Hypothalamus (tissue), 51 donors: ENCODE measurements at places on chromosomes 5 and 9.

DNA sequence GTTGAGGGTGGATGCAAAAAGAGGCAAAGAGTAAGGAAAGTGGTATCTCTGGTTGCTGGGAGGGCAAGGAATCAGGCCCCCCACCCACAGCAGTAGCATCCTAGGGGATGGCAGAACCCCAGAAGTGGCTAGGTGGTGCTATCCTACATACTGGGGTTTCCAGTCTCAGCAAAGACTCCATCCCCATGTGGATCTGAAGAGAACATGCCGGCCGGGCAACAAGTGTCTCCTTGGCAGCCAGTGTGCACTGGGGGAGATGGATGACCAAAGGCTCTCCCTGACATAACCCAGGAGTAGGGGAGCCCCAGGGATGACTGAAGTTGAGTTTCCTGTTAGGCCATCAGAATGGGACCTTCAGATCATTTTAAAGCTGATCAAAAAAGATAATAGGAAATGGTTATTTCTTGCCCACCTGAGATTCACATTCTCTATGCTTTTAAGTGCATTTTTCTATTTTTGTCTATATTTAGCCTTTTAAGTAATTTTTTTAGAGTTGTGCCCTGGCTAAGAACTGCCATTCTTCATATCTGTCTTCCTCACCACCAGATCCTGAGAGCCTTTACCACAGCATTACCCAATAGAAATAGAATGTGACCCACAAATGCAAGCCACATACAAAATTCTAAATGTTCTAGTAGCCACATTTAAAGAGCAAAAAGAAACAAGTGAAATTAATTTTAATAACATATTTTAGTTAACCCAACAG, 78.7 kb upstream of the SMIM23 start:
- DNase-seq = no peak

DNA sequence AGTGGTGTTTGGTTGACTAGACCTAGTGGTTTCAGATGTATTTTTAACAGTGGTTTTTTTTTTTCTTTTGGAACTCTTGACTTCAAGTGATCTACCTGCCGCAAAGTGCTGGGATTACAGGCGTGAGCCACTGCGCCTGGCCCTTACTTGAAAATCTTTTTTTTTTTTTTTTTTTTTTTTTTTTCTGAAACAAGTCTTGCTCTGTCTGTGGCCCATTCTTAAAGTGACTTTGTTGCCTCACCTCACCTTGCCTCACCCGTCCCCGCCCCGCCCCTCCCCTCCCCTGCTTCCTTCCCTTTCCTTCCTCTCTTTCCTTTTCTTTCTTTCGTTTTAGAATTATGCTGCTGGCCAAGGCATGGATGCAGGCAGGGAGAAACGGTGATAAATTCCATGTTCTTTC, 26.0 kb downstream of the GPBP1 start:
- no peak for DNase-seq

DNA sequence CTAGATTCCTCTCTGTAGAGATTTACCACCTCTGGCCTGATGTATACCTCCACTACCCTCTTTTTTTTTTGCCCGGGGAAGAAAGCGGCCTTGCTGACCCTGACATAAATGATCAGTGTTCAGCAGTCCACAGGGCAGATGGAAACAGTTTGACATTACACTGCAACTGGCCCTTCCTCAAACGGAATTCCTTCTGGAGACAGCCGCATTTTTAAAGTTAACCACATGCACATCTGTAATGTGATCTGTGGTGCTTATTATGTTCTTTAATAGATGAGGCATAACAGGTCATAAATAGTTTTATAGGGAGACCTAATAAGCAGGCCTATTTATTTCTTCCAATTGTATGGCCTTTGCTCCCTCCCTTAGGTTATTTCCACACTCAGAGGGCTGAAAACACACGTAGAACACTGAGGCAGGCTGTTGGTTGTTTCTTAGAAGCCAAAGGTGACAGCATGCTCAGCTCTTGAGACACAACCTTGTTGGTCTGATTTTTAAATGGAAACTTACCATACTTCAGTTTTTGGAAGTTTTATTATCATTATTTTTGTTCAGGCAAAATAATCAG, 84.0 kb upstream of the APC start:
- DNase-seq = no peak

DNA sequence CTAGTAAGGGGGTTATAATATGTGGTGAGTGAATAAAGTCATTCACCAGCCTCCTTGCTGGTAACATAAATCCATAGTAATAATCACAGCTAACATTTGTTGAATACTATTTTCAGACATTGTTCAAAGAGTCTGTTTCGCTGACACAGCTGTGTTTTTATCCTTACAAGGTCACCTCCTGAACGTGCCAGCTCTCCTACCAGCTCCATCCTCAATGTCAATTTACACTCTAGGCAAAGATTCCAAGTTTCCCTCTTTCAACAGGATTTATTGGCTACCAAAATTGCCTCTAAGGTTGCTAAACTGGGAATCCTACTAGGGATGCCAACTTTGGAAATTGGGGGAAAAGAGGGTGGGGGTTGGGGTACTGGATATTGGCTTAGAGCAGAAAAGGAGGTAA, 30.7 kb upstream of the SMC5 start:
- no peak for DNase-seq

DNA sequence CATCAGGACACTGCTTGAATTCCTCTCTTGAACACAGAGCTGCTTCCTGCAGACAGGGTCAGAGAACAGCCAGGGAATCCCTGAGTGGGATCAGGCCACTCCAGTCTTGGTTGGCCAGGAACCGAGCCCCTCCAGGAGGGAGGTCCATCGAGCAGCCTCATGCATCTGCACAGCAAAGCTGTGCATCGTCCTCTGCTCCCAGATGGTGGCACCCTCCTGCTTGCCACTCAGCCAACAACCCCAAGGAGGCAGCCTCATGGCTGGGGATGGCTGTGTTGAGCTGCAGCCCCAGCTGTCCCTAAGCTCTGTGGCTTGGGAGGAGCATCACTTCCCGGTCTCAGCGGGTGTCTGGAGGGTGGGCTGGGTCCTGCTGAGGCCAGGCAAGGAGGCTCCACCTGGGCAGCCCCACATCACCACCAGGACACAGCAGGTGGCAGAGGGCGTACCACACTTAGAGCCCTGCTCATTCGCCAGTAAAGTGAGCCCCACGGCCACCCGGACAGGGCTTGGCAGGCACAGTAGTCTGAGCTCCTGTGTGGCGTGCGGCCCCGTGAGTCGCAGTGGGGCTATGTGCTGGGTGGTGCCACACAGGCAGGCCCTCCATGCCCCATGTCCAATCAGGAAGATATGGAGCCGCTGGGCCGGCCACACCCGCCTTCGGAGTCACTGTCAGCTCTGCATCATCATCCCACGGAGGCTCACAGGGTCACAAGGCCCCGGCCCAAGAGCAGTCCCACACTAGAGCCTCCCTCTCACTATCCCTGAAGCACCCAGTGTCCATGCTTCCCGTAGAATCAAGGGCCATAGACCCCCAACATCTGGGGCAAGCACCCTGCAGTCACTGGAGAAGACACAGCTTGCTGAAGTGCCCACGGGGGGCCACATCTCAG, 11.9 kb downstream of the LPCAT1 start:
- DNase-seq = no peak

GRCh38 chr9:135973277-135974219, 12.4 kb upstream of the UBAC1 start:
- DNase-seq = no peak

DNA sequence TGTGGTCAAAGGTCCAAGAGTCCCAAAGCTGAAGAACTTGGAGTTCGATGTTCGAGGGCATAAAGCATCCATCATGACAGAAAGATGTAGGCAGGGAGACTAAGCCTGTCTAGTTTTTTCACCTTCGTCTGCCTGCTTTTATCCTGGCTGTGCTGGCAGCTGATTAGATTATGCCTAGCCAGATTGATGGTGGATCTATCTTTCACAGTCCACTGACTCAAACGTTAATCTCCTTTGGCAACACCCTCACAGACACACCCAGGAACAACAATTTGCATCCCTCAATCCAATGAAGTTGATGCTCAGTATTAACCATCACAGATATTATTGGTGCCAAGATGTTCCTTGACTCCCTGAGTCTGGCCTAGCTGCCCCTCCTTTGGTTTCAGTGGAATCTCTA, 530.8 kb upstream of the CLINT1 start:
- no peak for DNase-seq

DNA sequence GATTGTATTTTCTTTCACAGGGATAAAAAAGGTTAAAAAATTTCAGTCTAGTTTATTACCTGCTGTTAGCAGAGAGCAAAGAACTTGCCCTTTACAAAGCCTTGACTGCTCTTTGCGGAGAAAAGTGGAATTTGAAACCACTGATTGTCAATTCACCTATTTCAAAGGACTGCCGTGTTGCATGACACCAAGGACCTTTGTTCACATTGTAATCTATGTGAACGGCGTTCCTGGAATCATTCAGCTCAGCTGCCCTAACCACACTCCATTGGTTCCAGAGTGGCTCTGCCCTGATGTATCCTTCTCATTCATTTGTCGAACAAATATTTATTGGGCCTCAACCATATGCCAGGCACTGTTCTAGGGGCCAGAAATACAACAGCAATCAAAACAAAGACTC, 377.5 kb upstream of the RFX3 start:
- no peak for DNase-seq

GRCh38 chr5:103375350-103375749, 116.8 kb downstream of the MACIR start:
- DNase-seq = no peak

- DNase-seq = no peak
Measured at GRCh38 chr9:117046666-117047327, 359.7 kb downstream of the TRIM32 start.

- no peak for DNase-seq
Measured at GRCh38 chr9:79572608-79573411, 1.0 kb downstream of the TLE4 start.

- no peak for DNase-seq
Measured at GRCh38 chr9:25716220-25716872, 38.1 kb upstream of the TUSC1 start.

GRCh38 chr5:76319673-76320072, 83.4 kb upstream of the IQGAP2 start:
- DNase-seq = no peak
